ENCODE measurements at places on chromosomes 11 and 22.

DNA sequence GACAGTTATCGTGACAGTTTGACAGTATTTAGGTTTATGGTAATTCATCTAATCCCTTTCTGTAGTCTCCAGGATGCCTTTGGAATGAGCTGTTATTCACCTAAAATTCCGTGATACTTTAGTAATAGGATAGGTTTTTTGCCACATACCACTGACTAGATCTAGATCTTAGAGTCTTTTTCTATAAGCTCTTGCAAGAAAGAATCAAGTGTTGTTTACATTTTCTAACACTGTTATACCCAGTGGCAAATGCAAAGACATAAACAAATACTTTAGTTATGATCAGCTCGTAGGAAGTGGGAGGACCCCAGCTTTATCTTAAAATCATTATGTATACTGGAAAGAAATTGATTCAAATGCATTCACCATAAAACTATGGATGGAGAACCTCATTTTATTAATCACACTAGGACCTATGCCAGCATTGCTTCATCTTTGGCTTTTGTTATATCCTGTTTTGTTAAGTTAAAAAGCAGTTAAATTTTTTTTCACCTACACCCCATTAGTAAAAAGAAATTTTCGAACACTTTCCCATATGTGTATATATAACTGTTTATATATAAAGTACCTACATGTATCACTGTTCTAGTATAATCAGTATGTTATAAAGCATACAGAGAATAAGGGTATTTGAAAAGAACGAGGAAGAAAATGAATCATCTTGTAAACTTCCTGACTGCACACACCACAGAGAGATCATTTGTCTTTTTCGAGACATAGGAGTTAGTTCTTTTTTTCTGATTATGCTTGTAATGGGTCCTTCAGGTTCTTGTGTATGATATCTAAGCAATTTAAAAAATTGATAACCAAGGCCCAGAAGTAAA, 60.9 kb downstream of the PDHX start:
- DNase-seq = peak; percentile 96

GRCh38 chr11:121112498-121113455, 11.7 kb downstream of the TECTA start:
- DNase-seq = peak; percentile 80

DNA sequence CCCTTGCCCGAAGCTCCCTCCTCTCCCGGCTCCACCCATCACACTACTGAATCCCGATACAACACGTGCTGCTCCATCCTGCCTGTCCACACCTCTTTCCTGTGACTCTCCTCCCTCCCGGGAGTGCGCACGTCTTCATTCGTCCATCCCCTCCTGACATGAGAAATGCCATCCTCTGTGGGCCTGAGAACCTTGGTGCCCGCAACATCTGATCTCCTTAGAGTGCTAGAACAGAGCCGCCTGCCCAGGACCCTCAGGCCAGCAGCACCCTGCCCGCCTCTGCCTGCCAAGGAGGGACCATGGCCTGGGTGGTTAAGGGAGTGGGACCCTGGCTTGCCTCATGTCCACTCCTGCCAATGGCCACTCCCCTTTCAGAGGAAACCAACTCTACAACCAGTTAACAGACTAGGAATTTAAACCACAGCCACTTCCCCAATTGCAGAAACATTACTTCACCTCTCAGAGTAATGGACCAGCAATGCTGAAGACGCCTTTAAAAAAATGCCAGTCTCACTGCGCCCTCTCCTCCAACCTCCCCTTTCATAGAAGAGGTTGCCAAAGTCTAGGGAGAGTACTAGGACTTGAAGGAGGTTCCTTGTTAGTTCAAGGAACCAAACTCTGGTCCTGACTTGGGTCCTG, 466.3 kb downstream of the OPCML start:
- peak; percentile 31 for DNase-seq

DNA sequence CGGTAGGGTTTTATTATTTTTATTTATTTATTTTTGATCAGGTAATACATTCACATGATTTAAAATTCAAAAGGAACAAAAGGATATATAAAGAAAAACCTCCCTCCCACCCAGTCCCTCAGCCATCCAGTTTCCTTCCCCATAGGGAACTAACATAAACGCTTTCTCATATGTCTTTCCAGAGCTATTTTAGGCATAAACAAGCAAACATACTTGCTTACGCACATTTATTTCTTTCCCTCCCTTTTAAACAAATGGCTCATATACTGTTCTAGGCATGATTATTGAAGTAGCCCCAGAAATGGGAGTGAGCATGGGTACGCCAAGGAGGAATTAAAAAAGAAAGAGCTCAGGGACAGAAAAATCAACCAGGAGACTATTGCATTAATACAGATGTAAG, 63.7 kb downstream of the LIF start:
- DNase-seq = no peak

DNA sequence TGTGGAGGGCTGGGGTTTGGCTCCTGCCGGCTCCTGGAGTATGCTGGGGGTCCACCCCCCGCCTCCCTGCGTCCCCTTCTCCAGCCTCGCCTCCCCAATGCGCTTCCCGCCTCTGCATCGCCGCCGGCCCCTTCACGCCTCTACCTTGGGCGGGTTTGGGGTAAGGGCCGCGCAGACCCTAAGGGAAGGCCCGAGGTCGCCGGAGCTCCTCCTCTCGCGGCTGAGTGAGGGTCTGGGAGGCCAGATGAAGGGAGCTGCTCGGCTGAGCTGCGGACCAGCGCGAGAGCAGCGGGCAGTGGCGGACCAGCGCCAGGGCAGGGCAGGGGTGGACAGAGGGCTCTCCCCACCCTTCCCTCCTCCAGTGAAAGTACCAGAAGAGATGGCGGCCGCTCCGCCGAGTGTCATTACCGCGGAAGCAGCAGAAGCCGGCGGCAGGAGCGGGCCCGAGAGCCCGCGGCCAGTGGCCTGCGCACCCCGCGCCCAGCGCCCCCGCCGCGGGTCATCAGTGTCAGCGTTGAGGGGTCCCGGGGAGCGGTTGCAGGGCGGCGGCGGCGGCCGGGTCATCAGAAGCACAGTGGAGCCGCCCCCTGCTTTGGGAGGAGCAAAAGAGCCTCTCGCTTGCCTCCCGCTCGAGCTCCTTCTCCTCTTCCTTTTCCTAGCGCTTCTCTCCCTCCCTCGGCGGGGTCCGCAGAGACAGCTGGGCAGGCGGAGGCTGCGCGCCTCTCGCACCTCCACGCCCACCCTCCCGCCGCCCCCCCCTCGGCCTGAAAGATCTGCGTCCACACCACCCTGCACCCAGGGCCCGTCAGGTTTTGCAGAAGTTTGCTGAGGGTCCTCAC, 255.6 kb upstream of the CADM1 start:
- DNase-seq = no peak

- peak; percentile 79 for DNase-seq
Observed at GRCh38 chr11:107689317-107690202, 22.3 kb downstream of the SLN start.

GRCh38 chr22:42889304-42889703, 32.2 kb upstream of the ARFGAP3 start:
- DNase-seq = no peak

GRCh38 chr11:985406-985805, 51.1 kb downstream of the MUC6 start:
- DNase-seq = no peak

- peak; percentile 75 for DNase-seq
Observed at GRCh38 chr11:11966826-11967668, 41.4 kb downstream of the DKK3 start.

DNA sequence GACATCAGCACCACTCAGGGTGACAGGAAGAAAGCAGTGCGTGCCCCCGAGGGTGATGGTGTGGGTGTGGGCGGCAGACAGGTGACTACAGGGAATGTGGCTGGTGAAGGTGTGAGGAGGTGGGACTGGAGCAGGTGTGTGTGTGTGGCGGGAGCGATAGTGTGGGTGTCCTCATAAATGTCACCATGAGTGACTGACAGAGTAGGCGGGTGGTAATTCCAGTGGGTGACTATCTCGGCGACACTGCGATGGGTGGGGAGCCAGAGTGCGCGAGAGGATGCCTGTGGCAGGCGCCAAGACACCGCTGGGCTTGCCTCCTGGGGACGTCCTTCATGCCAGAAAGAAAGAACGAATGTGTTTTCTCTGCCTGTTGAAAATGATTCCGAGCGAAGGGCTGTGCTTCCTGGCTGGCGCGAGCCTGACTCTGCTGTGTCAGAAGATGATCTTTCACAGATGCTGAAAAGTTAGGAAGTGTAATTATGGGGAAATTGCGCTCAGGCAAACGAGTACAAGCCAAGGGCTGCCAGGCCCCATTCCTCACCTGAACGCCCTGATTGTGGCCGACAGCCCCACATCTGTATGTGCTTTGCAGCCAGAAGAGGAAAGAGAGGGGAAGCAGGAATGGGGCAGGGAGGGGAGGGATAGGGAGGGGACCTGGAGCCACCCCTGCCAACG, 98.8 kb upstream of the CD82 start:
- no peak for DNase-seq

DNA sequence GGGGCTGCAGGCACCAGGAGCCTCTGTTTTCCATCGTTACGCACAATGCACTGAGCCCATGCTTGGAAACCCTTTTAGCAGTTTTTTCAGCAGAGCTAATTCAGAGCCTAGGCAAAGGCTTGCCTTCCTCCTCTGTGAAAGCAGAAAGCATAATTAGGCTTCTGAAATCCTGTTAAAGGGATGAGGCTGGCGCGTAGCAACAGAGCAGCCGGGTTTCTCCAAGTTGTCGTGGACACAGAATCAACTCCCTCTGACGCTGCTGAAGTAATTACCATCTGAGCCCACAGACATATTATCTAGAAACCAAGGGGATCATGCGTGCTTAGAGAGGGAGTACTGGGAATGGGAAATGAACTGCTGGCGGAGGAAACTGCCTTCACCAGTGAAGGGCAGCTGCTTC, 85.4 kb downstream of the MYO18B start:
- no peak for DNase-seq

DNA sequence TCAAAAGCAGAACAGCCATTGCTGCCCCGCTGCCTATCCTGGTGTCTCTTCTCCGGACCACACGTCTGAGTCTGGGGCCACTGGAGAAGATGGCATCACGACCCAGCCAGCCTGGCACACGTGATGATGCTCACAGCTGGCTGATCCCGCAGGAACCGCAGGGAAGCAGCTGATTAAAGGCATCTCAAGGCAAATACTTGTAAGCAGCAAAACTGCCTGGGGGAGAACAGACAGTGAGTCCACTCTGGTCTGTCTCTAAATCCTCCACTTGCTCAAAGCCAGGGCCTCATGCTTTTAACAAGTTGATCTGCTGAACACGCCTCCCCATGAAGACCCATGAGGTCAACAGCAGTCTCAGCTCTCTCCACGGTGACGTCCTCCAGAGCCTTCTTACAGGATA, 108.6 kb downstream of the BRD1 start:
- no peak for DNase-seq

DNA sequence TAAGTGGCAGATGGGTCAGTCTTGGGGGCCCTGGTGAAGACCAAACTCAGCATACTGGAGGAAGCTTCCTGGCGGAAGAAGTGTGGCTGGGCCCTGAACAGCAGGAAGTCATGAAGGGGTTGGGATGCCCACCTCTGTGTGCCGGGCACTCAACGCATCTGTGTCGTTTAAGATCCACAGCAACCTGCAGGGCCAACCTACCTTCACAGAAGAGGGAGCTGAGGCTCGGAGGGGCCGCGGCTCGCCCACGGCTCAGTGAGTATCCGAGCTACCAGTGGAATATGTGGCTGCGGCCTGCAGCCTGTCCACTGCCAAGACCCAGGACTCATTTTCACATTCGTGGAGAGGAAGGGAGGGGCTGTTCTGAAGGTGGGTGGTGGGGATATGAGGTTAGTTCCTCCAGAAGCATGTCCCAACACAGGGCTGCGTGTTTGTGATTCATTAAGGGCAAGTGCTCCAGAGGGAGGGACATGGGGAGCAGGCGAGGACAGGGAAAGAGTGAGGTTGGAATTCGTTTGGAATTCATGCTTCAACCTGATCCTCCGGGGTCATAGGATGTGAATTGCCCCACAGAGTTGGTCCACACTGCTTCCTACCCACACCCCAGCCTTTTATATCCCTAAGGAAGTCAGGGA, 99.6 kb downstream of the MPPED1 start:
- DNase-seq = no peak

DNA sequence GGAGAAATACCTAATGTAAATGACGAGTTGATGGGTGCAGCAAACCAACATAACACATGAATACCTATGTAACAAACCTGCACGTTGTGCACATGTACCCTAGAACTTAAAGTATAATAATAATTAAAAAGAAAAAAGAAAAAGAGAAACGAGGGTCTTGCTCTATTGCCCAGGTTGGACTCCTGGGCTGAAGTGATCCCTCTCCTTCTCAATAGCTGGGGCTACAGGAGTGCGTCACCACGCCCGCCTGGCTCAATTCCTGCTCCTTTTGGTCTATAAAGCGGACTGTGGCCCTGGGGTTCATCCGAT, 521 bp upstream of the PTS start:
- peak; percentile 85 for DNase-seq

DNA sequence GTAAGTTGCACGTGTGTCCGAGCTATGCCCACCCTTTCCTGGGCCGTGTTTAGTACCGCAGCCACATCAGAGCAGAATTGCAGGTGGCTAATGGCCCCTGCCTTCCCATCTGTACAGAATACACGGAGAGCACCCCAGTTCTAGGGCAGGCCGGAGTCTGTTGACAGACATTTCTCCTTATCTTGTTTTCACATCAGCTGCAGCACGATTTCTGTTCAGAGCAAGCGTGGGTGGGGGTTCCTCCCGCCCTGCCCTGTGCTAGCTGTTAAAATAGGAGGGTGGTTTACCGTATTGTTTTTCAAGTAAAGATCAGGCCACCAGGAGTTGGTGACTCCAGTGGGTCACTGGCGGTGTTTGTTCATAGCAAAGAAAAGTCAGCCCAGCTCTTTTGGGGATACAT, 41.1 kb downstream of the UBASH3B start:
- DNase-seq = no peak

- DNase-seq = no peak
Observed at GRCh38 chr11:113876074-113876797, 864 bp upstream of the USP28 start.

DNA sequence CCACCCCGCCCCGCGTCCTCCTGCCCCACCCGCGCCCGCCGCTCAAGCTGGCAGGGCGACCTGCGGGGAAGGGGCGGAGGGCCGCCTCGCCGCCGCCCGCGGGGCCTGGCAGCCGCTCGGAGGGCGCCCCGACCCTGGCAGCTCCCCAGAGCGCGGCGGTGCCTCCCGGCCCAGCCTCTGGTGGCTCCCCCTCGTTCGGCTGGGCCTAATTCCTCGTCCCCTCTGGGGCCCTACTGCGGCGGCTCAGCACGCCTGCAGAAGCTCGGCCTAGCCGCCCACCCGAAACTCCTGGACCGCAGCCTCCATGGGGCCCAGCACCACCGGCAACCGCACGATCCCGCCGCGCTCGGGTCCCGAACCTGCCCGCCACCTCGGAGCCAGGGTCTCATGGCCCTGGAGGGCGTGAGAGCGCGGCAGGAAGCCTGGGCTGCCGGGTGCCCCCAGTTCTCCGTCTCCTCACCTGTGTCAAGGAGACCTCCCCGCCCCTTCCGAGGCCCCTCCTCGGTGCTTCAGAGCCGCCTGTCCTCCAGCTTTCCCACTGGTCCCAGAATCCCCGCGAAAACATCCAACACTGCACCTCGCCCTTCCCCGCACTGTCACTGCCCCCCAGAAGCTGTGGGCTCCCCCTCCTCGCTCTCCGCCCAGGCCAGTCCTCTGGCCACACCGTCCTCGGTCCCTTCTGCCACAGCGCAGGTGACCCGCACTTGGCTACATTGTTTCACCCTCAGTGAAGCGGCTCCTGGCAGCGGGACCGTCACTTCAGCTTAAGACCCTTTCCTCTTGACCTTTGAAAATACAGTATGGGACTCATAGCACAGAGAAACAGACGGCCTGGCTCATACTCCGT, 613 bp upstream of the GSC2 start:
- no peak for DNase-seq

Data from ELR (cell line).